ENCODE measurements at places on chromosomes 7 and 10.

GRCh38 chr7:124074007-124074406 lies 41.1 kb upstream of the TMEM229A start:
- DNase-seq, result no peak

GRCh38 chr10:1171182-1171581 lies 115.0 kb downstream of the WDR37 start:
- no peak for DNase-seq

GRCh38 chr10:113648478-113648877 lies 15.4 kb downstream of the NRAP start:
- no peak for DNase-seq

DNA sequence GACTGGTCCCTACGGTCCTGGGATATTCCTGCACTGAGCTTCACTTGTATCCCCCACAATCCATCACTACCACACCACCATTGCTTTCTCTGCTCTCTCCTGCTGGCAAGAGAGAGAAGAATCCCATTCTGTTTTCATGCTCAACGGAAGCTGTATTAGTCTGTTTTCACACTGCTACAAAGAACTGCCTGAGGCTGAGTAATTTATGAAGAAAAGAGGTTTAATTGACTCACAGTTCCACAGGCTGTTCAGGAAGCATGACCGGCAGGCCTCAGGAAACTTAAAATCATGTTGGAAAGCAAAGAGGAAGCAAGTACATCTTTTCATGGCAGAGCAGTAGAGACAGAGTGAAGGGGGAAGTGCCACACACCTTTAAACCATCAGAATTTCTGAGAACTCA lies 260.4 kb upstream of the LYZL1 start:
- no peak for DNase-seq

GRCh38 chr10:69600761-69601330 lies 27.6 kb upstream of the NEUROG3 start:
- no peak for DNase-seq

- no peak for DNase-seq
Measured at GRCh38 chr7:150717814-150718420, 1.5 kb downstream of the GIMAP1 start.

- DNase-seq, result no peak
Measured at GRCh38 chr7:10913457-10913856, 60.2 kb upstream of the PHF14 start.

GRCh38 chr7:134276951-134277350 lies 39.8 kb downstream of the SLC35B4 start:
- no peak for DNase-seq

DNA sequence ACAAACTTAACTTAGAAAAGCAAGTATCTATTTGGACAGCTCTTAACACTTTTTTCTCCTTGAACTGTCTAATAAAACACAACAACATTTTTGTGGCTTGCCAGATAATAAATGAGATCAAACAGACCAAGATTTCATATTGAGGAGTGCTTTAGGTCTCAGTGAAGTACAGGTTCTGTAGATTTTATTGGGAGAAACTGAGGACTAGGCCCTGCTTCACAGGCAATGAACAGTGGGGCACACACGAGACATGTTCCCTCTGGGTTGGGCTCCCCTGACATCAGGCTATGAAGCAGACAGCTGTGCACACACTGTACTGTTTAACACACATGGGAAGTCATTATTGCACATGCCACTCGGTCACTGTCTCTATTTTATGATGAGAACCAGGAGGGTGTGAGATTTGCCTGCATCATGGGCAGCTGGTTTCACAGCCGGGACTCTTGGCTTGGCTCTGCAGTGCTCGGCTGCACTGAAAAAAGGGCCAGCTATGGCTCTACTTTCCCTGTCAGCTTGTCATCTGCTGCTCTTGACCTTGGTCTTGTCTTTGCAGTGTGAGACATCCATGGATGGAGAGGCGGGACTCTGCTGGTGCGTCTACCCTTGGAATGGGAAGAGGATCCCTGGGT lies 4.2 kb downstream of the IGFBP1 start:
- DNase-seq, result no peak

DNA sequence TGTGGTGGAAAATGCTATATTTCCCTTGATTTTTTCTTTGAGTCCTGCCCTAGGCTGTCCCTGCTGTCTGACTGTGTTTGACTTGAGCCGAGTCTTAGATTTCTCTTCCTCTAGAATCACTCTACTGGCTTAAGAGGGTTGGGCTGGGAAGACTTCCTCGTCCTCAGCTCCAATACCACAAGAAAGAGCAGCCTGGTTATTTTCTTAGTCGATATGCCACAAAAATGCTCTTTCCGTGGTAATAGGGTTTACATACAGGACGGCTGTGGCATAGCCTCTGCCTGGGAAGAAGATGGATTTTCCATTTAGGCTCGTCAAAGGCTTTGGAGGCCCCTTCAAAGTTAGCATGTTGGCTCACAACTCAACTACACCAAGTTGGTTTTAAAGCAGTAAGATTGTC lies 212.0 kb upstream of the IGFBP3 start:
- DNase-seq, result no peak

DNA sequence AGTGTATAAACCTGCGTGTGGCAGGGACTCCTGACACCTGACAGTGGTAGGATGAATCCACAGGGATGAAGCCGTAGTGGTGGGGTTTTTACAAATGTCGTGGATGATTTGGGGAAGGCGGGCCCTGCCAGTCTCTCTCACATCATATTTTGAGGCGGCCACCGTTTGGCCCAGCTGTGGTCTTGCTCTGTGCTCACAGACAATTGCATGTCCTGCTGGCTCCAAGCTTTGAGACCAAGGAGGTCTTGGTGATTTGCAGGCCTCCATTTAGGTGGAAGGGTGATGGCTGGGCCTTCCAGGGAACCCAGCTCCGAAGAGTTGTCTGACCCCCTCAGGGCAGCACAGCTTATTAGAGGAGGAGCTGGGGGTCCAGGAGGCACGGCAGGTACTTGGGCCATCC lies 151.1 kb upstream of the SHH start:
- DNase-seq, result no peak

GRCh38 chr10:6647811-6648526 lies 67.9 kb upstream of the PRKCQ start:
- DNase-seq, result peak; percentile 46

GRCh38 chr7:20238754-20239324 lies 21.7 kb upstream of the MACC1 start:
- DNase-seq, result no peak

DNA sequence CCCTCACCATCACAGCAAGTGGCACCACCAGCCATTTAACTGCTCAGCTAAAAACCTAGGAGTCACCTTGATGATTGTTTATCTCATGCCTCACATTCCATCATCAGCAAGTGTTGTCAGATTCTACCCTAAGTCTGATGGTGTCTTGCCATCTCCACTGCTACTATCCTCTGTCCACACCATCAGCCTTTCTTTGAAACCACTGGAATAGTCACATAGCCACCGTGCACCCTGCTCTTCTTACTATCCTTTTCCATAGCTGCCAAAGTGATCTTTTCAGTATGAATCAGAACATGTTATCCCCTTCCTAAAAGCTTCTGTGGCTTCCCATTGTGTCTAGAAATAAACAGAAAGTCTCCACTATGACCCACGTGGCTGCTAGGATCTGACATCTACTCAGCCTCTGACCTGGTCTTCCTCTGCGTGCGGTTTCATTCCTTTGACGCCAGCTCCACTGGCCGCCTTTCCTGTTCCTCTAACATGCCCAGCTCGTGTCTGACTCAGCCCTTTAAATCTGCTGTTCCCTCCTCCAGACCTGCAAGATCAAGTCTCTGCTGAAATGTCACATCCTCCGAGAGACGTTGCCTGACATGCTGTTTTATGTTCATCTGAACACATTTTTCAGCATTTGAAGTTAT lies 16.5 kb upstream of the CHN2 start:
- DNase-seq, result no peak

DNA sequence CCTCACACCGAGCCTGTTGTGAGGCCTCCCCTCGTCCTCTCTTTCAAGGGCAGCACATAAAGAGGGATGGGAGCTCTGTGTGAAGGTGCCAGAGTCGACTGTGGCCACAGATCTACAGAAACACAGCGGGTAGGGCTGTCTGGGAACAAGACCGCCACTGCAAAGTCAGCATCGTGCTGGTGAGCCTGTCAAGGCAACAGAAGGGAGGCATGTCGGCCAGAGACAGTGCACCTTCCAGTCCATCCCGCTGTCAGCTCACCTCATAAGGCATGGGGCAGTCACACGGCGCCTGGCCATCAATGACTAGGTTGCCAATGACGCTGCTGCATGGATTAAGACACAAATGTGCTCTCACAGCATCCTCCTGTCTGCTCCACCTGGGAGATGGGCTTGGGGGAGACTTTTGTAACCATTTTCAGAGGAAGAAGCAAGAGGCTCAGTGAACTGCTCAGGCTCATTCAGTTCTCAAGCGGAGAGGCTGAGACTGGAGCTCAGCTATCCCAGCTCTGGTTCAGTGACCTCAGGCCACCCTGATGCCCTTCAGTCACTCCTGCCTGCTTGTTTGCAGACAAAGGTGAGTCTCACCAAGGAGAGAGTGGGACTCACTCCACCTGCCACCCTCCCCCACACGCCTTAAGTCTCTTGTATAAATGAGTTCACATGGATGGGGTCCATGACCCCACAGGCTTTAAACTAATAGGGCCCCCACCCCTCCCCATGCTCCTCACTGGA lies 125.5 kb downstream of the SORBS1 start:
- DNase-seq, result no peak

DNA sequence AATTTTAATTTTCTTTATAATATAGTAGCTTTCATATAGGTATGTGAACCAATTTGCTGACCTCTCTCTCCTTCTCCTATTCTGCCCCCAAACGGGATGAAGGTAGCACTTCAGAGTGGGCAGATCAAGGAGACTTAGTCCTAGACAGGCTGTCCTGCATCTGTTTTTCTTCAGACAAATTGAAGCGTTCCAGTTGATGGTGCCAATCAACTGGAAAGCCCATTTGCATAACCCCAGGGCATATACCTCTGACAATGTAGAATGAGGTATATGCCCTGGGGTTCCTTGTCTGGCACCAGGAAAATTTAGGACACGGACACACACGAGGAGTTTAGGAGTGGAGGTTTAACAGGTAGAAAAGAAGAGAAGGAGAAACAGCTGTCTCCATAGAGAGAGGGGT lies 502.9 kb downstream of the HTR7 start:
- no peak for DNase-seq

- DNase-seq, result no peak
Measured at GRCh38 chr10:71998840-71999194, 34.6 kb downstream of the CHST3 start.

DNA sequence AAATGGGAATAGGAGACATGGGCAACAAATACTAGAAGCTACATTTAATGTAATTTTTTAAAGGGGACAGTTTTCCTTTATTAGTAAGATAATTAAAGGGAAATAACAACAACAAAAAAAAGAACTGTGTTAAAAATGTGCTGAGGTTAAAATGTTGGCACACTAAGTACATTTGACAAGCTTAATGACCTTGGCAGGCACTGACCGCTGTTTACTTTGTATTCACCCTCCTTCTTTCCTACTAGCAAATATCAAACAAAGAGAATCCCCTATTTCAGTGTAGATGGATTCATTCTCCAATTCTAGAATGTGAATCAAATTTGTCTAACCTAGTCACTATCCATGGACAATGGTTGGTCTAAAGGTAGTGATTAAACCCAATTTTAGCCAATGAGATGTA lies 77.5 kb upstream of the TOMM7 start:
- no peak for DNase-seq

GRCh38 chr7:12543586-12543985 lies 26.9 kb upstream of the SCIN start:
- no peak for DNase-seq

DNA sequence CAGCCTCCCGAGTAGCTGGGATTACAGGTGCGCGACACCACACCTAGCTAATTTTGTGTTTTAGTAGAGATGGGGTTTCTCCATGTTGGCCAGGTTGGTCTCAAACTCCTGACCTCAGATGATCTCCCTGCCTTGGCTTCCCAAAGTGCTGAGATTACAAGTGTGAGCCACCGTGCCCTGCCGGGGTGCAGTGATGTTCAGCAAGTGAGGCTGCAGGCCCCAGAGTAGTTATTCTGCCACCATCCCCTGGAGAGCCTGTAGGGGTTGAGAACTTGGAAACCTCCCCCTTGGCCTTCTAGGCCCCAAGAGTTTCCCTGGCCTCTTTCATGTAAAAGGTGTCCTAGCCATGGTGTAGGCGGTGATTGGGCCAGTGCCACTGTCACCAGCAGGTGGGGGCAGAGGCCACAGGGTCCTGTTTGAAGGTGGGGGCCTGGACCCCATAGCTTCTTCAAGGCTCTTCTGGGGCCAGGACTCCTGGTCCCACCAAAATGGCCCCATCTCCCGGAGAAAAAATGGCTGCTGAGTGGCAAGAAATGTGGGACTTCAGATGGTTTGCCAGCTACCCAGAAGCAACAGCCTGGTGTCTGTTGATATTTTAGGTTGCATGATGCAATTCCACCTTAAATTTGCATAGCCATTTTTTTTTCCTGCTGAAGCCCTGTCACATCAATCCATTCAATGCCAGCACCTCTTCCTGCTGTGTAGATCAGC lies 25.5 kb upstream of the INMT start:
- DNase-seq, result no peak

DNA sequence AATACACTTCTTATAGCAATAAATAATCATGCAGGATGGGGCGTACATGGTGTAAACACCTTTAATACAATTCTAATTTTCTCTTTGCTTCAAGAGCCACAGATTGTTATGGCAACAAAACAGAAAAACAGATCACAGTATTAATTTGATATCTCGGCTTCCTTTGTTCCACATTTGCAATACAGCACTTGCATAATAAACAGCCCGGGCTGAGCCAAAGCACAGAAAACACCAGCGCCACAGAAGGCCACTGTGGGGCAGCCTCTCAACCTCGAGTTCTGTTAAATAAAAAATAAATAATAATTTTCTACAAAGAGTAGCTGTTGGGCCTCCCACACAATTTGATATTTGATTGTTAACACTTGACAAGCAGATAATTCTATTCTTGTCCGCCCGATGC lies 255.9 kb downstream of the USP6NL start:
- DNase-seq, result no peak

DNA sequence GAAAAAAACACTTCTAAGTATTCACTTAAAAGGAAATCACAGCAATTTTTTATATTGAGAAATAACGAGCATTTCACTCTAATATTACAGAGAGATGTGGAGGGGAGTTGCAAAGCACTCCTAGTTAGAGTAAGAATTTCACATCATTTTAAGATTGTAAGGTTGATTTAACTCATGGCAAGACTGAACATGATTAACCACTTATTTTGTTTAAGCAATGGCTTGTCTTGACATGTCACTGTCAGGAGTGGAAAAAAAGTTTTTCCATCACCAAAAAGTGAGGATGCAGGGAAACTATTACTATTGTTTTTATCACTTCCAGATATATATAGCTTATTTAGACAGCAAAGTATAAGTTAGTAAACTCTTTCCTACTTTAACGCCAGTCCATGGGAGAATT lies 27.1 kb downstream of the CD36 start:
- DNase-seq, result no peak

GRCh38 chr7:1915956-1916600 lies 246.0 kb downstream of the ELFN1 start:
- DNase-seq, result no peak

- DNase-seq, result no peak
Measured at GRCh38 chr7:142671506-142671905, 77.8 kb upstream of the PRSS1 start.

GRCh38 chr7:78702770-78703169 lies 750.7 kb downstream of the MAGI2 start:
- DNase-seq, result no peak

GRCh38 chr10:3671386-3671955 lies 113.5 kb downstream of the KLF6 start:
- no peak for DNase-seq

All from T47D (cell line).